ENCODE measurements at places on chromosomes 4 and X.
A peak's percentile ranks its signal among the peaks of the same experiment; 100 is the strongest.

- DNase-seq, result no peak
Measured at GRCh38 chr4:132269303-132269990, 879.6 kb upstream of the PCDH10 start.

- DNase-seq, result peak; percentile 6
Measured at GRCh38 chrX:44244008-44244407, 99.5 kb downstream of the EFHC2 start.

DNA sequence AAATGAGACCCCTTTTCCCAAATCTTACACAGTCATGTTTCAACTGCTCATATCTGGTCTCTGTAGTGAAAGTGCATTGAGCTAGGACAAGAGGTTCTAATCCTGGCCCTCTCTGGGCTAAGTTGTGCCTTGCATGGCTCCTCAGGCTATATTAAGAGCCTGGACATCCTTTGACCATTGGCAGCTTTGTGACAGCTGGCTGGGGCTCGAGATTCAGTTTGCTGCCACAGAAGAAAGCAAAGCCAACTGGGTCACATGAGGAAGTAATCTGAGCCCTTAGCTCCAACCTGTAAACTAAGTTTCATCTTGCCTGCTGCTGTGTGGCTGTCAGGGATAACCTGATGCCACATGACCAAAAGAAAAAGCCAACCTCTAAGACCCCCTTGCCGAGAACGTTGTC is 51.8 kb upstream of the JADE1 start:
- no peak for DNase-seq

DNA sequence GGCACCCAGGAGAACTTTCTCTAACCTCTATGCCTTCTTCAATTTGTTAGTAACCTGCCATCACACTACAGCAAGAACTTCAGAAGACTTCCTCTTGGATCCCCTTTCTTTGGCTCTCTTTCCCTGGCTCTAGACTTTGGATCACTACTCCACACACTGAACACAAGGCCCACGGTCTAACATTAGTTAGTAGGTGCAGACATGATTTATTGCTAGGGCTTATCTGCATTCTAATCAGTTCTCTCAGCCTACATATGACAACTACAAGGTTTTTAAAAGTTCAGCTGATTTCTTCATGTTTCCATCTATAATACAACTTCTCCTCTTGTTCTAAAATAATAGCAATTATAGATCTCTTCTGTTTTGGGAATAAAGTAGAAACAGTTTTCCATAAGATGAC is 209.1 kb upstream of the ANXA10 start:
- DNase-seq, result no peak

GRCh38 chr4:165464813-165465381 is 86.1 kb downstream of the CPE start:
- DNase-seq, result peak; percentile 54

DNA sequence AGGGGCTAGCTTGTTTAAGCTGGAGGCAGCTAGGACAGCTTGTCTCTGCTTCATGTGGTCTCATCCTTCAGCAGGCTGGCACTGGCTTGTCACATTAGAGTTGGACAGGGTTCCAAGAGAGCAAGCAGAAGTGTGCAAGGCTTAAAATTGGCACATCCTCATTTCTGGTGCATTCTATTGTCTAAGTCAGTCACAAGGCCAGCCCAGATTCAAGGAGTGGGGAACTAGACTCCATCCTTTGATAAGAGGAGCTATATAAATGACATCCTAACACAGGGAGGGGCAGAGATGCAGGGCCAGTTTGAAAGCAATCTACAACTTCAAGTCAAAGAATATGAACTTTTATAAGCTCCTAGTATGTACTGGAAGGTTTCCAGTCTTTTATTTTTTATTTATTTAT is 313.2 kb downstream of the PTTG2 start:
- no peak for DNase-seq

DNA sequence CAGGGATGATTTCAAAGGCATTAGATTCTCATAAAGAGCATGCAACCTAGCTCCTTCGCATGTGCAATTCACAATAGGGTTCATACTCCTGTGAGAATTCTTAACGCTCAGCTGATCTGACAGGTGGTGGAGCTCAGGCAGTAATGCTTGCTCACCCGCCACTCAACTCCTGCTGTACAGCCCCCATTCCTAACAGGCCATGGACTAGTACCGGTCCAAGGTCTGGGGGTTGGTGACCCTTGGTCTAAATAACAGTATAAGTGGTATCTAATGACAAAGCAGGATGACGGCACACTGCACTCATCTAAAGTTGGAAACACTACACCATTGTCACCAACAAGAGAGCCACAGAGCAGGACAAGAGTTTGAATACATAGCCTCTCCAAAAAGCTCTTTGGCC is 28.5 kb downstream of the ADGRA3 start:
- no peak for DNase-seq

GRCh38 chrX:129981200-129981553 is 1.3 kb upstream of the BCORL1 start:
- DNase-seq, result no peak

GRCh38 chr4:151835467-151835866 is 74.7 kb upstream of the GATB start:
- no peak for DNase-seq

DNA sequence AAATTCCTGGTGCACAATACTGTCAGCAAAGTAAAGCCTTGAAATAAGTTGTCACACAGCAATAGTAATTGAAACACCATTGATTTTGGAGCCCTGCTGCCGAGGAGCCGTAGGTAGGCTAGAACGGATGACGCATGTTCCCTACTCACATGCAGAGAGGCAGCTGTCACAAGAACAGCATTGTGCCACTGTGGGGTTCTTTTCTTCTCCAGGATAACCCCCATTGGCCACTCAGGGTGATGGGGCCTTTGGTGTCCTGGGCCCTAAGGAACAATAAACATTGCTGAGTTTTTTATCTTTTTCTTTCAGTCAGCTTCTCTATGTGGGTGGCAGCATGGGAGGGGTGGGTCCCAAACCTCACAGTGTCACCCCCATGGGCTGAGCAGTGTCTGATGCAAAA is 542.3 kb downstream of the BCOR start:
- DNase-seq, result no peak

DNA sequence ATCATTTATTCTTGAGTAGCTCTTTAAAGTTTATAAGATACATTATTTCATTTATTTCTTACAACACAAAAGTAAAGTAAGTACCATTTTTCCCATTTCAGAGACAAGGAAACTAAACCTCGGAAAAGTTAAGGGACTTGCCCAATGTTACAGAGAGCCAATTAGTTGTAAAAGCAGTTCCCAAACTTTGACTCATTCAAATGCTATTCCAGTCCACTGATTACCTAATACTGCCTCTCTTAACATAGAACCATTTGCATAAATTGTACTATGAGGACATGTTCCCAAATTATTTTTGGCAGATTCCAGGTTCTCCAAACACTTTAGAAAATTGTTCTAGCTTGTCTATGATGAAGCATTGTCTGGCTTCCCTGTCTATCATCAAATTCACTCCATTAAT is 45.6 kb upstream of the GRIA3 start:
- no peak for DNase-seq

- DNase-seq, result no peak
Measured at GRCh38 chr4:109682875-109683274, 20.4 kb downstream of the CASP6 start.

DNA sequence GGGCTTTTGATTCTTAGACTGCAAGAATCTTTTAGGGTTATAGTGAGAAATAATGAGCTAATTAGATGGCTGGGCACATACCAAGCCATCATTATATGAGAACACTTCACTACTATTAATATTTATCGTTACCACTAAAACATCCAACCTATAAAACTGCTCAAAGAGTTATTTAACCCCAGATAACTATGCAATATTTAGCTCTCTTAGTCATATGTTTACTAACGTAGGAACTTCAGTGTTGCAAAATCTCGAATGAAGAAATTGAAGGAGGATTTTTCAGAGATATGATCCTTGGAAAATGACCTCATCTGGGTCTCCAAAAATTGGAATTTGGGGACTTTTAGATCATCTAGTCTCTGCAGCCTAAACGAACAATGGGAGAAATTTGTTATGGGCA is 265.0 kb upstream of the RPS6KA3 start:
- no peak for DNase-seq

GRCh38 chr4:5710065-5710960 is 688 bp upstream of the EVC start:
- peak; percentile 75 for DNase-seq

DNA sequence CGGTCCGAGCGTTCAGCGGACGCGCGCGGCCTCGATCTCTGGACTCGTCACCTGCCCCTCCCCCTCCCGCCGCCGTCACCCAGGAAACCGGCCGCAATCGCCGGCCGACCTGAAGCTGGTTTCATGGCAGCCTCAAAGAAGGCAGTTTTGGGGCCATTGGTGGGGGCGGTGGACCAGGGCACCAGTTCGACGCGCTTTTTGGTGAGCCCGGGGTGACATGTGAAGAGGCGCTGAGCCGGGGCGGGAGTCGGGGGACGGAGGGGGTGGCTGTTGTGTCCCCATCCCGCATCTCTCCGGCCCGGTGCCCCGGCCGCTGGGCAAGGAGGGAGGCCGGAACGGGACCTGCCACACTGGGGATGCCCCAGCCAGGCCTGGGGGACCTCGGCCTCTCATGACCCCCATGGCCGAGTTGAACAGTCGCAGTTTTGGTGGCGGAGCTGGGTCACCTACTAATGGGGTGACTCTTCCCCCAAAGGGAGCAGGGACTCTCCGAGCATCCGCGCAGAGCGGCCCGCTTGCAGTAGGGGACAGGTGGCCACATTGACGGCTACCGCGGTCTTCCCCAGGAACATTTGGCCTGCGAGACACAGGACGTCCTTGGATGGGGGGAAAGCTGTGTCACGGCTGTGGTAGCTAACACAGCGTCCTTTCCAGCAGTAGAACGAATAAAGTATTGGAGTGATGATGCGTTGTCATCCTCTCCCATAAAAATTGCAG is at the start of gene GK:
Gene GK, plus strand, starts transcription at position 9 of the 717 bp plus-strand sequence. Its CDS starts 115 bp downstream, at position 124.
- DNase-seq, result peak; percentile 48

DNA sequence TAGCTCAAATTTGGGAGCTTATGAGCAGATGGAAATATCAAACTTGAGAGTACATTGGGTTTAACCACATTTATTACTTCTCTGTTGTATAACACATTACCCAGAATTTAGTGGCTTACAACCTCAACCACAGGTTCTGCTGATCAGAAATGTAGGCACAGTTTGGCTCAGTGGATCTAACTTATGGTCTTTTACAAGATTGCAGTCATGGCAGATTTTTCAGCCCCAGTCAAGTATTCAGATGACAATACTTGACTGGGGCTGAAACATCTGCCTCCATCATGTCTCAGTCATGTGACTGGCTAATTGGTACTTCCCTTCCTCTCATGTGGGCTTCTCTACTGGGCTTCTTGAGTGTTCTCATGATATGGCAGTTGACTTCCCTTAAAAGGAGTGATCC is 44.0 kb upstream of the ADAD1 start:
- no peak for DNase-seq

DNA sequence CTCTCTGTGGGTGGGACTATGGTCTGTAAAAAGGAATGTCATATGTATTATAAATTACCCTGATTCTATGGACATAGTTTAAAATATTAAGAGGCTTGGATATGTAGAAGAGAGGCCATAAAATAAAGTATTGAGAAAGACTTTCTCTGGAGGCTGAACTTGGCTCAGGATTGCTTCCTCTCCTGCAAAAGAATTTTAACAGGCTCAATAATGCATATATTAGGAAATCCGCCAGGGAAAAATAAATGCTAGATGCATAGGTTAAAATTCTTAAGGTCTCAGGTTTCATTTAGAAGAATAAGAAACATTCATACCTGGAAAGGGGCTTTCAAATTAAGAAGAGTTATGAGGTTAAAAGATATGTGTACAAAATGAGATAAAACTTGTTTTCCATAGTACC is 424.3 kb downstream of the ARAP2 start:
- DNase-seq, result no peak

GRCh38 chr4:11416071-11416766 is 12.5 kb downstream of the HS3ST1 start:
- DNase-seq, result no peak

GRCh38 chr4:62342346-62342745 is 1142.2 kb downstream of the ADGRL3 start:
- no peak for DNase-seq

DNA sequence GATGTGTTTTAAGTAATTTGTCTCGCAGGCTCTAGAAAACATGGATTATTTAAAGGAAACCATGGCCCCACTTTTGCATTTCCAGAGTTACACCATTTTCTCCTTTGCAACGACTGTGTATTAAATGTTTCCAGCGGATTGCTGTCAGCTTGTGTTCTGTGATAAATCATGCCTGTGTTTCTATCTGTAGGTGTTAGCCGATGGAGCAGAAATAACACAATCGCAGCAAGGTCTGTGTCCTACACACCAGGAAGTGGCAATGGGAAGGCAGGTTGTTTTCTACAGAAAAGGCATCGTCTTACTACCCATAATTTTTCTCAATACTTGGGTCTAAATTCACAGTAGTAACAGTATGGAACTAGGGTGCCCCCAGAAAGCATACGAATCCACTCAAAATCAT is 590.1 kb downstream of the NLGN4X start:
- no peak for DNase-seq
